Nucleus accumbens (tissue), 56 donors: ENCODE measurements at places on chromosomes 2 and 18.

- no peak for DNase-seq
These were observed 28.4 kb upstream of the DYNC2LI1 start for GRCh38 chr2:43745457-43745856.

- DNase-seq, result no peak
These were observed 56.0 kb downstream of the CYBRD1 start for GRCh38 chr2:171578127-171578803.

- DNase-seq, result no peak
These were observed 182.5 kb downstream of the ANKRD44 start for GRCh38 chr2:197128126-197128525.

DNA sequence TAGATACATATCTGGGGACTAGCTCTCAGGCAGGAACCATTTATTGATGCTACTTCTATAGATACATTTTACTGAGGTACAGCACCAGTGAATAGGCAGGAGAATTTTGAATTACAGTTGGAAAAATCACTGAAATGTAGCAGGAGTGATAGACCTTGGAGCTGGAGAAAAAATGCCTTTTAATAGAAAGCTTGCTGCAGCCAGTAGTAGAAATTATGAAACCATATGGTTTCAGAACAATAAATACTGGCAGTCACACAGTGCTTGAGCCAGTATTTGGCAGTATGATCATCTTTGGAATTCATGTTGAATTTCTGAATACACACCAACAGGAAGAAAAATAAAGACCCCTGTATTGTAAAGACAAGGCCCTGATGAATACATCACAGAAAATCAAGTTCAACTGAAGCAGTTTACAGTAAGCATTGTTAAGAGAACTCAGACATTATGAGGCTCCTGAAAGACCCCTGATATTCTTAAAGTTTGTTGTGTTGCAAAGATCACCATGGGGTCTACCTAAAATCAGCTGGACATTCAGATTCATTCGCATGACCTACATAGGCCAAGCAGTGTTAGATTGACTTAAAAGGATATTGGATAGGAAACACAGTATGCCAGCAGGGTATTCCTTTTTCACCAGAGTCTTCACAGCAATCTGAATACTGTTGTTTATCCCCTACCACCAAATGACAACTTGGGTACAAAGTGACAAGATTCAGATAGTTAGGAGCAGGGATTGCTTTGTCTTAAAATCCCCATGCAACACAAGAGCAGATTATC lies 139.0 kb downstream of the EHBP1 start:
- no peak for DNase-seq

DNA sequence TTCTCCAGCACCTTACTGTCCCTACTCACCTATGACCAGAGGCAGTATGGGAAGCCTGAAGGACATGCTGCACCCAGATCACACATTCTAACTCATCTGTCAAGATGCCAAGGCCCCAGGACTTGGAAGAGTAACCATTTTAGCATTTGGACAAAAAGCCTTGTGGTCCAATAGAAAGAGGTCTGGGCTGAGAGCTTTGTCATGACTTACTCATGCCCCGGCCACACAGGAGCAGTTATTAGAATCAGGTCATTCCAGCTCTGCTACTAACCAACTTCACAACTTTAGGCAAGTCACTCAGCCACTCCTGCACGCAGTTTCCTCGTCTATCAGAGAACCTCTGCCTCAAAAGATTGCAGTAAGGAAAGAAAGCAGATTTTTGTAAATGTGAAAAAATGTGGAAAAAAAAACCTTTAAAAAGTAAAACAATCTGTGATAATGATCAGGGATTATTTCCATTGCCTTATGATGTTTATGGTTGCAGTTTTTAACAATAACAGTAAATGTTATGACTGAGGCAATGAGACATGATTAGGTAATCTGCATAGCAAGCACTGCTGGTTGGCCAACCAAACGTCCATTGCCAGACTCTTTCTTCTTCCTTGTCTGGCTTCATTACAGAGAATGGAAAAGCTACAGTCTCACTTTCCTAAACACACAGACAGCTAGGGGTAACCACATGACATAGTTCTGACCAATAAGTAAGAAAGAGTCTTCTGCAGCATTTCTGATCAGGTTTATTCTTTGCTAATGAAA lies 255.4 kb upstream of the CHAC2 start:
- DNase-seq, result no peak
